Stomach (tissue), 19 donors: ENCODE measurements at places on chromosomes 3 and 15.

- DNase-seq = no peak
Observed at GRCh38 chr15:66486887-66487286, 10.7 kb downstream of the SNAPC5 start.

GRCh38 chr15:58628206-58628947 is 121.1 kb downstream of the ADAM10 start:
- DNase-seq = peak; percentile 12

DNA sequence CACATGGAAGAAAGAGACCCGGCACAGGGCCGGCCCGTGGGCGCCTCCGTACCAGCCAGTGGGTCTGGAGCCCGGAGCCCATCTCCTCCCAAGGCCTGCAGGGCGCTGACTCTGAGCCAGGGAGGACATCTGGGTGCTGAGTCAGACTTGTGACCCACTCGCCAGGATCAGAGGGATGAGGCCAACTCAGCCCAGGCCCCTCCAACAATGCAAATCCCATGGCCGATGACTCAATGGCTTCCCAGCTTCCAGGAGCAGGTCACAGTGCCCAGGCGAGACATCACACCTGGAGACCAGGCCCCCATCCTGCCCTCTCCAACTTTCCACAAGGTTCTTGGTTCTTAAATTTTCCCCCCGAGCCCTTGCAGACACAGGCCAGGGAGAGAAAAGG is 95.1 kb downstream of the LRIG1 start:
- no peak for DNase-seq

DNA sequence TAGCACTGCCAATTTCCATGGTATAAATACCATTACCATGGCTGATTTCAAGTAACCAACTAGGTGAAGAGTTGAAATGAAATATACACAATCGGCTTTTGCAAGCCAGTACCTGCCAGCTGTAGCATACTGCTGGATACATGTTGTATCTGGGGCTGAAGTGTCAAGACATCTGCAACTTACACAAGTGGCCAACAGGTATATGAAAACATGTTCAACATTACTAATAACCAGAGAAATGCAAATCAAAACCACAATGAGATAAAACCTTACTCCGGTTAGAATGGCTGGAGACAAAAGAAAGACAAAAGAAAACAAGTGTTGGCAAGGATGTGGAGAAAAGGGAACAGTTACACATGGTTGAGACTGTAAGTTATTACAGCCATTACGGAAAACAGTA is 11.6 kb downstream of the ATOSA start:
- no peak for DNase-seq

- DNase-seq = no peak
Observed at GRCh38 chr15:87263296-87263695, 993.2 kb downstream of the NTRK3 start.

DNA sequence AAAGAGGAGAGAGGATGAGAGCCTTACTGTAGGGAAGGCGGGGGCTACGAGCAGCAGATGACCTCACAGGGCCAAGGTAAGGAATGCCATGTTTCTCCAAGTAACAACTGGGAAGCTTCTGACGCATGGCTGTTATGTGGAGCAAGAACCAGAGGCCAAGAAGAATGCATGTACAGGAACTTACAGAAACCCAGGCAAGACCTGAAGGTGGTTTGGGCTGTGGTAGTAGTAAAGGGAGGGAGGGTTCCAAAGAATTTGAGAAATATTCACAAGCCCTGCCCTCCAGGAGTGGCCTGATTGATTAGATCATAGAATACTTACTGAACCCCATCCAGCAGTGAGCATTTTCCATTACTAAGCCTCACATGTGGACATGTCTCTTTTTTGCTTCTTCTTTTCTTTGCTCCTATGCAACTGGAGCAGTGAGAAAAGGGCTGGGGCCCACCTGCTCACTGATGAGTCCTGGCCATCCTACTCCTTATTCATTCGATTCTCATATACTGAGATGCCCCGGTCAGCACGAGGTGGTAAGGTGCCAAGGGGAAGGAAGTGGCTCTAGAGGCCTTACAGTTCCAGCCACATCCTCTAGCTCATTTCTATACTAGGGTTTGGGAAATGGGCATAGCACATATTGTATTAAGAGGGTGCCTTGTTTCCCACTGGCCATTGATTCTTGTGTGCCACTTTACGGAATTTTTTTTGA is 8.3 kb upstream of the SLC12A8 start:
- DNase-seq = no peak

DNA sequence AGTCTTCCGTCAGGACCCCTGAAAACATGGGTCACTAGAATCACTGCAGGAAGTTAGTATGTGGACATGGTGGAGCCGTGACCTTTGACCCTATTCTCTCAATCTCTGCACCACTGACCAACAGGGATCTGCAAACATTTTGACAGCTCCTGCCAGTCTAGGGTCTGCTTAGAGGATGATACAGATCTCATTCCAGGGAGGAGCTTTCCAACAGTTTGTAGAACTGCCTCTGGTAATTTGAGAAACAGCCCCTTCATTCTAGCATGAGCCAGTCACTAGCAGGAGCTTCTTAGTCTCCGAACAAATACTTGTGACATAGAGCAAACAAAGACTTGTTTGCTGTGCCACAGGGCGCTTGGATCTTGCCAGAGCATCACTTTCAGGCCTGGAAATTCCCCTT is 270.3 kb upstream of the CFAP20DC start:
- DNase-seq = no peak

DNA sequence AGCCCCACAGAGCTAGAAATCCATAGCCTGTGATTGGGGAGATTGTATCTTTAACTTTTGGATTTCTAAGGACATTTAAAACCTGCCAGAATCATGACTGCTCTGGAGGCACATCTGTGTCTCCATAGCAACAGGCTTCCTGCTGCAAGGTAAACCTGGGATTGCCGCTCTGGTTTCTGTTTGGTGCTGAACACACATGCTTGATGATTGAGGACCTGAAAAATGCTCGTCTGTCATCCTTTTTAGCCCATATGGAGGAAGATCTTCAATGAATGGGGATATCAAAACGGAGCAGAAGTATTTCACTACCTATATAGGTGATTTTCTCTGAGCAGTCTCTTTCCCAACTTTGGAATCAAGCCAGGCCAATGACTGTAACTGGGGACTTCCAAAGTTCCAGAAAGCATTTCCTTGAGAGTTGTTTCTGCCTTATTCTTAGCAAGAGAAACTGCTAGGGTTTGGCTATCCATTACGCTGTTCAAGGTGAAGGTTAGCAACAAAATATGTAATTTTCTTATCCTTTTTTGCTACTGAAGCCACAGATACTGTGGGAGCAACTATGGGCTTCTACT is 96.5 kb upstream of the TNIK start:
- DNase-seq = peak; percentile 52

DNA sequence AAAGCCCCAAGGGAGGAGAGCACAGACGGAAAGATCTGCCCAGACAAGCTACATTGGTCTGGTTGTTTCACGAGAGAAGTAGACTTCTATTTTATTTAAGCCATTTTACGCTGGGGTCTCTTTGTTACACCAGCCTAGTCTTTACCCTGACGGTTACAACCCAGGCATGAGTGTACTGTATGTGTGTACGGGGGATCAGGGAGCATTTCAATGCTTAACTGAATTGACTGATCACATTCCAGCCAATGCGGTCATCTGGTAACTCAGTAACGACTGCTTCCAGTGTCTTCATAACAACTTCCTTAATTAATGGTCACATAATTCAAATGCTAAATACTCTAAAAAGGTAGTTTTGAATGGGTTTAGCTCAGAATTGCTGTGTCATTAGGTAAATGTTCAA is 288.6 kb downstream of the FOXP1 start:
- no peak for DNase-seq

GRCh38 chr3:177545964-177546363 is 348.7 kb upstream of the TBL1XR1 start:
- no peak for DNase-seq

DNA sequence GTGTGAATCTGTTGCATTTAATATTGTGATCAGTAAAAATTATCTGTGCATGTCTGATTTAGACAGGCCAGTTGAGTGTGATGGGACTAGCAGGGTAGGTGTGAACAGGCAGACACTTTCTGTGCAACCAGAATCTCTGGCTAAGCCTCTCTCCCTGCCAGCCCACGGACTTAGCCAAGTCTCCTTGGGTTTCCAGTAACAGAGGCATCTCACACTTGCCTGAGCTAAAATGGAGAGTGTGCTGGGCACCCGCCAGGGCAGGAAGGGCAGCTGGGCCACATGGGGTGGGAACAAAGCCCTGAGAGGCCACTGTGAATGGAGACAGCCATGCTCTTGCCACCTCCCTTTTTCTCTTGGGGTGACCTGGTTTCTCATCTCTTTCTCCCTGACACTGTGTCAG is 12.5 kb upstream of the RPS27L start:
- no peak for DNase-seq

DNA sequence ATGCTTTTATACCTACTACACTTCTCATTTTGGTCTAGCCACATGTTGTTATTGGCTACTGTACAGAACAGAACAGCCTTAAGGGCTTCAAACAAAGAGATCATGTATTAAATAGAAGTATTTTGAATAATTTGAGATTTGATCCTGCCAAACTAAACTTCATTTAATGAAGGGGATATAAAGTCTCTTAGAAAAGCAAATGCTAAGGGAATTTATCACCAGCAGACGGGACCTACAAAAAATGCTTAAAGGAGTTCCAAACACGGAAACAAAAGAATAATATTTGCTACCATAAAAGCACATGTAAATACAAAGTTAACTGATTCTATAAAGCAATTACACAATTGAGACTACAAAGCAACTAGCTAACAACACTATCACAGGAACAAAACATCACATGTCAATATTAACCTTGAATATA is 23.6 kb upstream of the FMN1 start:
- DNase-seq = no peak

- no peak for DNase-seq
Observed at GRCh38 chr3:127948211-127948610, 33.2 kb downstream of the KBTBD12 start.

GRCh38 chr3:186669378-186670084 is 3.7 kb downstream of the HRG start:
- DNase-seq = no peak

DNA sequence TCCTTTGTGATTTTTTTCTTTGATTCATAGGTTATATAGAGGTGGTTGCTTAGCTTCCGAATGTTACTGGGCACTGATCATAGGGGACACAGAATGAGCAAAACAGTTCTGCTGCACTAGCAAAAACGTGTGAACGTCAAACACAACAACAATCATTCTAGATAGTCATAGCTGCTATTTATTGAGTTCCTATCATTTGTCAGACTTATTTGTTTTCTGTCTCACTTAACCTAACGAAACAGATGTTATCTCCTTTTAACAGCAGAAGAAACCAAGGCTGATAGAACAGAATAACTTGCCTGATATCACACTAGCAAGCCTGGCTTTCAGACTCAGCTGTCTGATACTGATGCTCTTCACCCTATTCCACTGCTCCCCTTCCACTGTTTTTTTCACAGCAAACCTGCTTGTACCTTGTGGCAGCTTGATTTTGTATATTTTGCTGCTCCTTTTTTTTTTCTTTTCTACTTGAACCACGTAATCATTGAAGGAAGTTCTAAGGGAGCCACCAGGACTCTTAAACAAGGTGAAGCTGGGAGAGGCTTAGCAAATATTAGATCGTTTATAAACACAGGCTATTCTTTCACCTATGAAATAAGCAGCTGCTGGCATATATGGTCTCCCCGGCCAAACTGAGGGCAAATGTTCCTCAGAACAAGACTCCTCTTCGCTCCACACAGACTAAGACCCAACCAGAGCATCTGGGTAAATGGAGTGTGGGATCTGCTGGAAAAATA is 78.8 kb downstream of the MCF2L2 start:
- no peak for DNase-seq

DNA sequence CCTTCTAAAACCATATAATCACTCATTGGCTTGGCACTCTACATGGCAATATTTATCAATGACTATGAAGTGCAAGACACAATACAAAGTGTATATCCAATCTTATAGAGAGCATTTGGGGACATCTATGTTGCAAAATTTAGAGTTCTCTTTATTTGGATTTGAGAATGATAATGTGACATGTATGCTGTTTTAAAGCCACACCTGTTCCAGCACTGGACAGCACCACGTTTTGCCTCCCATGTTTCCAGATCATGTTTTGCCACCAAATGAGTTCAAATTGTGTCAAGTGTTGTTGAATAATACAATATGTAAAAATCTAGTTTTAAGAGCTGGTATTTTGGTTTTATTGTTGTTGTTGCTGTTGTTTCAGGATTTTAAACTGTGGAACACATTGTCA is 33.3 kb upstream of the GOLGA8A start:
- DNase-seq = no peak

GRCh38 chr3:169218314-169218983 is 445.1 kb downstream of the MECOM start:
- DNase-seq = peak; percentile 43

- DNase-seq = no peak
Observed at GRCh38 chr3:138686771-138687221, 78.2 kb downstream of the FAIM start.

DNA sequence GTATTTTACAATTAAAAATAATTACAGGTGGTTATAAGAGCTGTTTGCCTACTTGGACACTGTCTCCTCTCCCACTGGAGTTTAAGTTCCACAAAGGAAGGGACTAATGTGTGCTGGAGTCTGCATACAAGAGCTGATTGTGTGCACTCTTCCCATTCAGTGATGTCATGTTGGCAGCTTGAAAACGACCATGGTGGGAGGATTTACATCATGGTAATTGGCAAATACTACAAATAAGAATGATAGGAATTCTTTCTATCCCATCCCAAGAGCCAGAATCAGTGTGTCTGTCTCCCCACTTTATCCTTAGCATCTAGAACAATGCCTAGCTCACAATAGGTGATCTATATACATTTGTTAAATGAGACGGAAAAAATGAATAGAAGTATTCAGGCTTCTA is 14.1 kb downstream of the ITGA11 start:
- DNase-seq = no peak

DNA sequence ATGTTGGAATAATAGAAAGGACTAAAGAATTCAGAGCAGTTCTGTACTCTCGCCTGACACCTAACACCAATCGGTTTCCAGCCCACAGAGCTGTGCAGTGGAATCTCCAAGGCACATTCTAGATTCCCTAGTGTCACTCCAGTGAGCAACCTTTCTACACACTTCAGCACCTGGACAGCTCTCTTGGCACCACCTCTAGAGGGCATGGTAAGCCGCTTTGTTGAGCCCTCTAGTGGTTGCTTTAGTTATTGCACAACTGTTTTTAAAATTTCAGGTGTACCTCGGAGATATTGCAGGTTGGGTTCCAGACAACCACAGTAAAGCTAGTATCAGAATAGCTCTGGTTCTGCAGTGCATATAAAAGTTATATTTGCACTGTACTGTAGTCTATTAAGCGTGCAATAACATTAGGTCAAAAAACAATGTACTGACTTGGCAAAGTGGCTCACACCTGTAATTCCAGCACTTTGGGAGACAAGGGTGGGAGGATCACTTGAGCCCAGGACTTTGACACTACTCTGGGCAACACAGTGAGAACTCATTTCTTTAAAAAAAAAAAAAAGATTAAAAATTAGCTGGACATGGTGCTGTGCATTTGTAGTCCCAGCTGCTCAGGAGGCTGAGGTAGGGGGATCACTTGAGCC is 26.5 kb upstream of the ERC2 start:
- peak; percentile 95 for DNase-seq

GRCh38 chr3:48548729-48549705 is 7.6 kb downstream of the PFKFB4 start:
- peak; percentile 89 for DNase-seq
